ENCODE measurements at places on chromosomes 2 and 18.

DNA sequence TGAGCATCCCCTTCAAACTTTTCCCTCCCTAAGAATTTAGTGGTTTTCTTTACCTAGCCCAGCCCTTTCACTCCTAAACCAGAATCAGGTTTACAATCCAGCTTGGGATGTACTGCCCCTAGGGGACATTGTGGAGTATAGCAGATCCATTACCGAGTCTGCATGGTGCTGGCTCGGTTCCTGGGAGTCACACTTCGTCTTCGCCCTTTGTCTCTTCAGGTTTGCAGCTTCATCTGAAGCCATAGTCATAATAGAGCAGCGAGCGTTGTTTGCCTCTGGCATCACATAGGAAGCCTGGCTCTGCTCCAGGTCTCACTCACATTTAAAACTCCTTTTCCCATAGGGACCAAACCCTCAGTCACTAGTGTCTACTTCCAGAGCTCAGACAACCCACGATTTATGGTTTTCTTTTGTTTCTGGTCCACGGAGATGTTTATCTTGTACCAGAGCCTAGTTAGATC is 16.8 kb upstream of the LYPD6 start:
- no peak for DNase-seq

DNA sequence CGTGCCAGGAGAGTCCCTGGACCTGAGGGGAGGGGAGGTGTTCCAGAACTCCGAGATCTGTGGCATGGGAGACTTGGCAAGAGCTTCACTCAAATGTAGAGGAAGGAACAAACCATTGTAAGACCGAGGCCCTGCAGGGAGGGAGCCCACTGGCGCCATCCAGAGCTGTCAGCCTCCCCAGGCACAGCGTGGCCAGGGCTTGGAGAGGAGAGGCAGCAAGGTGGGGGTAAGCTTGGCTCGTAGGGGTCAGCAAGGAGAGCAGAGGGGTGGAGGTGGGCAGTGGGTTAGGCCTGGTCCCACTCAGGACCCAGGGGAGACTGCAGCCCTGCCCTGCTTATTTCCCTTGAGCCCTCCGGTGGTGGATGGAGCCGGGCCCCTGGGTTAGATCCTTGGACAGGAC is 3.6 kb downstream of the TMEM177 start:
- DNase-seq, result no peak

DNA sequence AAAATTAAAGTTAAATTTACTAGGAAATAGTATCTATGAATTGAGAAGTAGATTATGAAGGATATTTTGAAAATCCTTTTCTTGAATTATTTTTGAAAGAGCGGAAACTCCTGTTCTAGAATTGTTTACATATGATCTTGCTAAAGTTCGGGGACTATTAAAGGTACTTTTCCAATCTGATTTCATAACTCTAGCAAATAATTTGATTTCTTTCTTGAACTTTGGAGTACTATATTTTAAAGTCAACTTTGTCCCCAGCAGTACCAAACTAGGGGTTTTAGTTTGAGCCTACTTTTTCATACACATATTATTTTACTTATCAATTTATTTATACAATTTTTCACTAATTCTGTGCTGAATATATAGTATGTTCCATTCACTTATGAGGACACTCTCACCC is 364.7 kb downstream of the FSIP2 start:
- no peak for DNase-seq

DNA sequence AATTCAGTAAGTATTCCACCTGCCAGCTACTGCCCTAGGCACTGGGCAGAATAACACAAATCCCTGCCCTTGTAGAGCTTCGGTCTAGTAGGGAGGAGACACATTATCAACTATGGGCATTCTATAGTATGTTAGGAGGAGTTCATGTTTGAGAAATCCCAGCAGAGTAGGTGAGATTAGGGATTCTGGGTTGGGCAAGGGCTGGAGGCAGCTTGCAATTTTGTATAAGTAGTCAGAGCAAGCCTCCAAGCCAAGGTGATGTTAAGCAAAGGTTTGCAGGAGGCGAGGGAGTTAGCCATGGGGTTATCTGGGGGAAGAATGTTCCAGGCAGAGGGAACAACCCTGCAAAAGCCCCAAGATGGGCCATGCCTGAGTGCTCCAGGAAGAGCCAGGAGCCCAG is 187.9 kb upstream of the HS6ST1 start:
- DNase-seq, result no peak

DNA sequence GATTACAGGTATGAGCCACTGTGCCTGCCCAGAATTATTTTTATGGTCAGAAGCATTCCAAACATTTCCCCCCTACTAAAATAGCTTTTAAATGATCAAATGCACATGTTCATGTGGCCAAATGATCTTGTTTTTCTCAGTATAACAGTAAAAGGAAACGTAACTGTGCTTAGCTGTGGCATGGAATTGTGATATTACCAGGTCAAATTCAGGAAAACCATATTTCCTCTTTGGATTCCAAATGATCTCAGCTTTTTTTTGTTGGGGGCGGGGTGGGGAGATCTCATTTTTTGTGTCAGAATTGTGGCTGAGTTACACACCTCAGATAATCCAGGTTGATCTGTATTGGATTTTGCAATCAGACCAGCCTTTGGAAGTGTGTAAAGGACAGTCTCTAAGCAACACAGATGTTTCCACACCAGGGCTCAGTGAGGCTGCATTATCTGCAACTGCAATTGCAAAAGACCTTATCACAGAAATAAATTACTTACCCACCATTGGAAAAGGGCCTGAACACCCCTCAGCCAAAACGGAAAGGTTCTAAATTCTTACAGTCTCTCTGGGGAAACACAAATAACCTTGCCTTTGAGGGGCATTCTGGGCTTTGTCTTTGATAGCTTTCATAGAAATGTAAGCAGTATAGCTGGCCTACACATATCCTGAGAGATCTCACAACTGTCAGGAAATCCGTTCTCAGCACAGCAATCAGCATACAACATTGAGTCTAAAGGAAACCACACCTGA is 8.4 kb downstream of the CASP10 start:
- no peak for DNase-seq

DNA sequence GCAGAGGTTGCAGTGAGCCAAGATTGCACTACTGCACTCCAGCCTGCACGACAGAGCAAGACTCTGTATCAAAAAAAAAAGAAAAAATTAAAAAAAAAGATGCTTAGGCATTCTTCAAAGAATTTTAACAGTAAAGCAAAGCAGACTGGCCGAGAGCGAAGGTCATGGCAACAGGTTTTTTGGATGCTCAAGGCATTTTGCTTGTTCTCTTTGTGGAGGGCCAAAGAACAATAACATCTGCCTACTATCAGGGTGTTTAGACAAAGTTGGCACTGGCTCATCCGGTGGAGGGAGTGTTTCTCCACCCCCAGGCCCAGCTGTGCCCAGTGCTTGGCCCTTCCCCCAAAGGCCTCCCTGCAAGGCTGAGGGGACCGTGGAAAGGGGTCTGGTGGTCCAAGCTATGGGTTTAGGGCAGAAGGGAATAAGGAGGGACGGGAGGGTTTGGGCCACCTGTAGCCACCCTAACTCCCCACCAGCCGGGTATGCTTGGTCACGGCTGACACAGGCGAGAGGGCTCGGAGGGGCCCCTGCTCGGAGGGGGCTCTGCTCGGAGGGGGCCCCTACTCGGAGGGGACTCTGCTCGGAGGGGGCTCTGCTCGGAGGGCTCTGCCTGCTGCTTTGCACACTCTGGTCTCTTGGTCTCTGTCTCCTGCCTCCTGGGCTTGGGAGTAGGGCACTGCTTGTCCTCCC is 26.7 kb upstream of the ALLC start:
- DNase-seq, result no peak

- no peak for DNase-seq
Observed at GRCh38 chr2:102768892-102769291, 7.1 kb downstream of the TMEM182 start.

GRCh38 chr2:177058747-177059146 is 153.8 kb upstream of the HNRNPA3 start:
- no peak for DNase-seq

DNA sequence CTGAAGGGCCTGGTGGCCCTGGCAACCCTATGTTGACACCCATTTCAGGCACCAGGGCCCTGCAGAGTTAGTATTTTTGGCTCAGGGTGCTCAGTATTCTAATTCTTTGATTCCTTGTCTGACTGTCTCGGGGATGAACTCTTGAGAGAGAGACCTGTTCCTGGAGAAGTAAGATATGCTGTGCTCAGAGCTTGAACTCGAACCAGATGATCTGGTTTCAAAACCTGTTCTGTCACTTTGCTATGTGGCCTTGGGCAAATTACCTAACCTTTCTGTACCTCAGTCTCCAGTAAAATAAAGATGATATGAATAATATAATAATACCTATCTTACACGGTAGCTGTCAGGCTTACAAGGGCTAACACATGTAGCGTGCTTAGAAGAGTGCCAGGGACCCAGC is 294.2 kb downstream of the DYSF start:
- no peak for DNase-seq

DNA sequence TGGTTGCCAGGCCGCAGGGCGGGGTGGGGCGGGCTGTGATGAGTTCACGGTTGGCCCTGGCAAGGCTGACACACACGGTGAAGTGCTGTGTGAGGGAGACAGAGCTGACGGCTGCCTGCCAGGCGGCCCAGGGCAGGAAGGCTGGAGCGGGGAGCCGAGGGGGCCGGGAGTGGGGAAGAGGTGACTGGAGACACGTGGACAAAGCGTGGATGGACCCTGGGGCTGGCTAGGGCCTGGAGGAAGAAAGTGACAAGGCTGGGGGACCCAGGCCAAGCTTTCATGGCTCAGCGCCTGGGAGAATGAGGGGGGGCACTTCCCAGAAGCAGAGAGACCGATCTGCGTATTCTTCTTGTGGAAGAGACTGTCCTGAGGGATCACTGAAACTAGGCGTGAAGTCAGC is 123.2 kb downstream of the DYSF start:
- no peak for DNase-seq

DNA sequence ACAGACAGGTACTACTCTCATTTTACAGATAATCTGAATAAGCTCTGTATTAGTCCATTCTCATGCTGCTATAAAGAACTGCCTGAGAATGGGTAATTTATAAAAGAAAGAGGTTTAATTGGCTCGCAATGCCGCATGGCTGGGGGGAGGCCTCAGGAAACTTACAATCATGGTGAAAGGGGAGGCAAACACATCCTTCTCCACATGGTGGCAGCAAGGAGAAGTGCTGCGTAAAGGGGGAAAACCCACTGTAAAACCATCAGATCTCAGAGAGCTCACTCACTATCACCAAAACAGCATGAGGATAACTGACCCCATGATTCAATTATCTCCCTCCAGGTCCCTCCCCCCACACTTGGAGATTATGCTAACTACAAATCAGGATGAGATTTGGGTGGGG is 254.4 kb downstream of the KCNE4 start:
- DNase-seq, result no peak

- DNase-seq, result no peak
Observed at GRCh38 chr2:74755386-74755785, 78.5 kb upstream of the HK2 start.

DNA sequence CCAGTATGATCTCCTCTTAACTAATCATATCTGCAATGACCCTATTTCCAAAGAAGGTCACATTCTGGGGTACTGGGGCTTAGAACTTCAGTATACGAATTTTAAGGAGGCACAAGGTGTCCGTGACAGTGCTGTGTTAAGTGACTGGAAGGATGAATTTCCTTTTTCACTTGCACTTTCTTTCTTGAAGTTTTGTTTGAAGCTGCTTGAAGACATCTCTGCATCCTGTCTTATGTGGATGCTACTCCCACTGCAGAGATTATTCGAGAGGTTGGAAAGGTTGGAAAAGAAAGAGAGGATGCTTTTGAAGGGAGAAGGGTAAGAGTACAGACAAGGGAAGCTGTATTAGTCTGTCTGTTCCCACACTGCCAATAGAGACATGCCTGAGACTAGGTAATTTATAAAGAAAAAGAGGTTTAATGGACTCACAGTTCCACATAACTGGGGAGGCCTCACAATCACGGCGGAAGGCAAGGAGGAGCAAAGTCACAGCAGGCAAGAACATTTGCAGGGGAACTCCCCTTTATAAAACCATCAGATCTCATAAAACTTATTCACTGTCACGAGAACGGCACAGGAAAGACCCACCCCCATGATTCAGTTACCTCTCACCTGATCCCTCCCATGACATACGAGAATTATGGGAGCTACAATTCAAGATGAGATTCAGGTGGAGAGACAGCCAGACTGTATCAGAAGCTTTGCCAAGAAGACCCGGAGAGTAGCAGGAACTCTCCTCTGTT is 3.6 kb upstream of the RNF144A start:
- DNase-seq, result peak; percentile 48

GRCh38 chr2:104868505-104868866 is 14.6 kb downstream of the POU3F3 start:
- DNase-seq, result no peak

DNA sequence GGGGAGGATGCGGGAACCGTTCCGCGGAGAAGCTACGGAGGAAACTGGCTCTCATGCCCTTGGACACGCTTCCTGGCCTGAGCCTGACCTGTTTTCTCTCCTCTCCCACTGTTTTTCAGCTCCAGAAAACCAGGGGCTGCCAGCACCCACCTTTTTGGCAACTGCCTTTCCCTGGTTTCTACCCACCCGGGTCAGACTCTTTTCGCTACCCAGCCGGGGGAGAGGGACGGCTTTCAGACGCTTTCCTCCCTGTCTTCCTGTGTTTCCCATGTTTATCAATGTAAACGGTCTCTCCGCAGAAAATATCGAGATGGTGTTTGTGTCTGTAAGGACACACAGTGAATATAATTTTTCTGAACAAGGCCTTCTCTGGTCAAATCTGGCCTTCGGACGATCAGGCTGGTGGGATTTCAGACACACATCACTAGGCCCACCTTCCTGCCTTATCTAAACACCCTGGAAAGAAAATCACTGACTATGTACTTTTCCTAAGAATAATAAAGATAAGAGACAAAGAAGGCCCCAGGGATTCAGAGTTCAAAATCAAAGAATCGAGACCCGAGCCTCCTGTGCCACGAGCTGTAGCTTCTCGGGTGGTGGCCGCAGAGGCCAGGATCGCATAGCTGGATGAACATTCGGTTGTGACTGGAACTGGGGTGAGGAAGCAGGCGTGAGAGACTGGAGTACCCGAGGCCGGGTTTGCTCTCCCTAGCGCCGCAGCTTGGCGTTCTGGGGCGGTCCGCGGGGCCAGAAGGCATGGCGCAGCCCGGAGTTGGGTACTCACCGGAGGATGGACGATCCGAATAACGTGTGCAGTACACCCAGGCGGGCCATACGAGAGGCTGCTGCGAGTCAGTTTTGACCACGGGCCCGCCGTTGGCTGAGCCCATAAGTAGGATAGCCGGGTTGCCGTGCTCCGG is 1.7 kb downstream of the EN1 start:
- DNase-seq, result no peak

- DNase-seq, result no peak
Observed at GRCh38 chr2:222290736-222291484, 7.9 kb downstream of the PAX3 start.

DNA sequence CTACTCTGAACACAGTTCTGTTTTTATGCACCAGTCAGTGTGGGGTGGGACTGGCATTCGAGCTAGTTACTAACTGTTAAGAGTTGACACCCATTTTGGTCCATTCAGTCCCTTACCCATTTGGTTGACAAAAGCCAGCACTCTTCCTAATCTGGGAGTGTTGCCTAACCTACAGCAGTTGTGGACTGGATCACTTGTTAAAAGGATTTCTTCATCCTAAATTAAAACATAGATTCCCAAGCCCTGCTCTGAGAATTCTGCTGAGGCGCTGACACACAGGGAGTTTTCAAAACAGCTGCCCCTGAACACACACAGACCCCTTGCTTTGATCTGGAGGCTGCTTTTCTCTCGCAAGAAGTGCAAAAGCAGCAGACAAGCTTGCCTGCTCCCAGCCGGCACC is 6.4 kb downstream of the TIMM21 start:
- no peak for DNase-seq

GRCh38 chr2:196635156-196635555 is 4.4 kb upstream of the CCDC150 start:
- no peak for DNase-seq

Measured in activated T-cell treated with anti-CD3 and anti-CD28 coated beads for 24 hours (primary cell).